KG1 (cell line): ENCODE measurements at places on chromosomes 1 and 21.
A peak's percentile ranks its signal among the peaks of the same experiment; 100 is the strongest.

DNA sequence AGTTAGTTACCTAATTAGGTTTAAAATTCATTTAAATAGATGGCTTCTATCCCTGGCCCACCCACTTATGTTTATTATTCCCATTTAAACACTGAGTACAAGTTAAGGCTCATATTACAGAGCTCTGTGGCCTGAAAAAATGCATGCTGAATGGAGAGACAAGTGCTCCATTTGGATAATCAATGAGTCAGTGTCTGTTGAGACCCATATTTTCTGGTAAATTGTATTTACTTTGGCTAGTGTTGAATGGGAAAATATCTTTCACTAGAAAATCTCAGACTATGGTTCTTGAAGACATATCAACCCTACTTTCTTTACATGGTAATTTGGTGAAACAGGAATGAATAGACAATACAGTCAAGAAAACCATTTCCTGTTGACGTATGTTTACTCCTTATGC, 356.0 kb downstream of the S1PR1 start:
- DNase-seq = no peak

DNA sequence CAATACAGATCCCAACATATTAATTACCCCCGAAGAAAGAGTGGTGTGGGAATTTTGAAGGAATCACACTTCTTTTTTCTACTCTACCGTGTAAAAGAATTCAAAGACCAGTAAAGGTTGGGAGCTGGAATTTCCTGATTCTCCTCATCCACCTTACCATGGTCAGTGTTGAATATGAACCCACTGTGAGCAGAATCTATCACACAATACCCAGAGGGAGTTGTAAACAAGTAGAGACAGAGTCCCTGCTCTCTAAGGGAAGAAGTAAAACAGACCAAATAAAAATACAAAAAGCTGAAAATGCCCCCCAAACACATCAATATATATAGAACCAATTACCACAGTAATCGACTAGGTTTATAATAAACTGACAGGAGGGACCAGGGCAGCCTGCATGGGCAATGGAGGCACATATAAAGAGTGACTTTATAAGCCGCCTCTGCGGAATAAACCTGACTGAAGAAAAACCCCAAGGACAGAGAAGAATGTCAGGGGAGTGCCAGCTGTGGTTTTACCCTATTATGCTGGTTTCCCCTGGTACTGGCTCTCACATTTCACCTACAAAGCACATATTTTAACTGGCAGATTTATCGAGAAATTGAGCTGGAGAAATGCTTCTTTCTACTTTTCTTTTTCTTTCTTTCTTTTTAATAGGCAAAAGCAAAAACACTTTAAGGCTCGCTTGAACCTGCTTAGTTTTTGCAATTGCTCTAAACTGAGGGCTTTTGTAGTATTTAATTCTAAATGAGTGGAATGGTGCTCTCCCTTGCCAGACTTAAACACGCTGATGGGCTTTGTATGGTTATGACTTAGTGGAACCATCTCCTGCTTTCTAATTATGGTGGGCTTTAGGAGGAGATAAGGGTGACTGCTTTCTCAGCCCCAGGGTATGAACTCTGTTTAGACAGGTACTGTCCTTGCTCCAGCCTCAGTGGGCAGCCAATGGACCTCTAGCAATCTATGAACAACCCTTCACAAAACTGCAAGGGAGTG, 244.8 kb downstream of the ASTN1 start:
- DNase-seq = no peak

DNA sequence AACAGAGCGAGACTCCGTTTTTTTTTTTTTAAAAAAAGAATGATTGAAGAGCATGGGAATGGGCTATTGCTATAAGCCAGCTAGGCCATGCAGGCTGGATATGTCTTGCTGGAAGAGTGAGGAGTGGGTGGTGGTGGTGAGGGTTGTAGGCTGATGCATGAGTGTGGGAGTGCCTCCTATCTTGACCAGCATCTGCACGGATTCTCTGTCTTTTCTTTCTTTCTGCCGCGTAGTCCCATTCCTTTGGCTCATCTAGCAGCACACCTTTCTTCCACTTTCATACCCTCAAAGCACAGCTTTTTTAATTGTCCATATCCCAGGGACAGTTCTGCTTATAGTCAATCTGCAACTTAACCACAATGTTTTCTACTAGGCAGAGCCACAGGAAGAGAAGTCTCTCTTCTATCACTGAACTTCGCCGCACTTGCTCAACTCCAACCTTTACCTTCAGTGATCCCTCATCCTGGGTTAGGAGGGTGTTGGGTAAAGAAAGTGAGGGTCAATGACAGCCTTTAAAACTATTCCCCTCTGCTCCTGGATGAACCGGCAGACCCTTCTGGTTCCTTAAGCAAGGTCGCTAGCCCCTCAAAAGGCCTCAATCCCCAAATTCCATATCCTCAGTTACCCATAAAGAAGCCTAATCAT, 15.2 kb downstream of the ADCY10 start:
- no peak for DNase-seq

GRCh38 chr1:81577004-81577697, 223.6 kb upstream of the ADGRL2 start:
- DNase-seq = no peak

DNA sequence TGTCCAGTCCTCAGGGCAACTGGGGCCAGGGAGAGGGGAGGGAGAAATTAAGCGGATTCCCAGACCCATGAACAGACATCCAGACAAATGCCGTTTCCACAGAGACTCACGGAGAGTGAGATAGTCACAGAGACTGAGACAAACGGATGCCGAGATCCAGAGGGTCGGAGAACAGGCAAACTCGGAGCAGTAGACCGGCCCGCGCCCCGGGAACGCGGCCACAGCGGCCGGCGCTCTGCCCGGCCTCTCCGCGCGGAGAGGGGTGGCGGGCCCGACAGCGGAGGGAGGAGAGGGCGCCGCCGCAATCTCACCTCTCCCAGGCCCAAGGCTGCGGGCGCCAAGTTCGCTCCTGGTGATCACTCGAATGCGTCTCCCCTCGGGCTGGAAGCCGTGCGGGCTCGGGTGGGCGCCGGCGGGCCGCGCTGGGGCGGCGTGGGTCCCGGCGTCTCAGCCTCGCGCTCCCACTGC, 831 bp upstream of the FOXD2 start:
- DNase-seq = no peak

DNA sequence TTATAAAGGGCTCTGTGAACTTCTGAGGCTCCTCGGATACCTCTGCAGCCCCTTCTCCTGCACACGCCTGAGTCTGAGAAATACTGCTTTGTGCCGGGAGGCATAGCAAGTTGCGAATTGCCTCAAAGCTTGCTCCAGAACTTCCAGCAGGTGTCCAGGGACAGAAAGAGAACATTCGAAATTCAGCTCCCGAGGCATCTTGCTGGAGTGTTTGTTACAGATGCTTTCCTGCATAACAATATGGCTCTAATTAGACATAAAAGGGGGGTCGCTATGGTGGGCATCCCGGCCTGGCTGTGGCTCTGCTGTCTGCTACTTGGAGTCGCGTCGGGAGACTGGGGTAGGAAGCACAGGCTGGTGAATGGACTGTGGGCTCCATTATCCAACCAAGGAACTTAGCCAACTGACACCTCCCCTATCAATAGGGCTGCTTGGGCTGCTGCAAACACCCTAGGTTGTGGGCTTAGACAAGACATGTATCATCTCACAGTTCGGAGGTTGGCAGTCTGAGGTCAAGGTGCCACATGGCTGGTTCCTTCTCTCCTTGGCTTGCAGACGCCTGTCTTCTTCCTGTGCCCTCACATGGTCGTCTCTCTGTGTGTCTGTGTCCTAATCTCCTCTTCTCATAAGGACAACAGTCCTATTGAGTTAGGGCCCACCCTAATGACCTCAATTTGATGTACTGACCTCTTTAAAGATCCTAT, 607.0 kb downstream of the NPHP4 start:
- DNase-seq = no peak

DNA sequence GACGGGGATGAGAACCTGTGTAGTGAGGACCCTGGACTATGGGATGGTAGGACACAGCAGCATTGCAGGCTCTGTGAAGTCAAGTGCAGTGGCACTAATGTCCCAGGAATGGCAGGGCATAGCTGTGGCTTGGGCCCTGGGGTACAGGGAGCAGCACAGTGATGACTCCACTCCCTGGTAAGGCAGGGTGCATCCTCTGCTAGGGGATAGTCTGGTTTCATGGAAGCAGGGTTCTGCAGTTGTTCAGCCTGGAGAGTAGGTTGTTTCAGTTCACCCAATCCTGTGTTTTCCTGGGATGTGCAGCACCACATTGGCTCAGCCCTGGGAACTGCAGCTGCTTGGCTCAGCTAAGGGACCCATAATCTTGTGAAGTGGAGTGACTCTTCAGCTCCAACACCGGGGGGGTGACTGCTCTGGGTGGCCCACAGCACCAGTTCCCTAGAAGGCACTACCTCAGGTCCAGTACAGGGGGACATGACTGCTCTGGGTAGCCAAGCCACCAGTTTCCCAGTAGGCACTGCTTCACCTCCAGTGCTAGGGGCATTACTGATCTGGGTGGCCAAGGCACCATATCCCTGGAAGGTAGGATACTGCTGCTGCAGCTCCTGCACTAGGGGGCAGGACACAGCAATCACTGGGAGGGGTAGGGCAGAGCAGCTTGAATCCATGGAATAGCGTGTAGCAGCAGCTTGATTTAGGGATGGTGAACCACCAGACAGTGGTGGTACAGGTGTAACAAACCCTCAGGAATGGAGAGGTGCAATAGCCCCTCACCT, 15.3 kb upstream of the C1orf185 start:
- no peak for DNase-seq

DNA sequence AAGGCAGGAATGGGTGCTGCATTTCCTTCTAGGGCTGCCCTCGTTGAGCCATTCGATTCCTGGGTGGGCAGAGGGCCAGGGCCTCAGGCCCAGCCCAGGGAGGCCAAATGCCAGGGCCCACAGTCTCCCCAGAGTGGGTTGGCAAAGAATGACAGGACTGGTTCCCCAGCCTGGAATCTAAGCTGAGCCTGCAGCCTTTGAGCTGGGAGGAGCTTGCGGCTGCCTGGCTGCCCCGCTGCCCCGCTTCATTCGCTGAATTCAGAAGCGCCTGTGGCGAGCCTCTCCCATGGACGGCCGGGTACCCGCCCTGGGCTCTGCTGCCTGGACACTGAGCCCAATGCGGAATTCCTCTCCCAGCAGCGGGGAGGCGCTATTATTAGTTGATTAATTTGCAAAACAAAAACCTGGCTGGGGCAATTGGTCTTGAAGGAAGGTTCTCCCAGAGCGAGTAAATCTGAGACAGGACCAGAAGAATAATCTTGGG, 32.3 kb upstream of the TARDBP start:
- DNase-seq = no peak

DNA sequence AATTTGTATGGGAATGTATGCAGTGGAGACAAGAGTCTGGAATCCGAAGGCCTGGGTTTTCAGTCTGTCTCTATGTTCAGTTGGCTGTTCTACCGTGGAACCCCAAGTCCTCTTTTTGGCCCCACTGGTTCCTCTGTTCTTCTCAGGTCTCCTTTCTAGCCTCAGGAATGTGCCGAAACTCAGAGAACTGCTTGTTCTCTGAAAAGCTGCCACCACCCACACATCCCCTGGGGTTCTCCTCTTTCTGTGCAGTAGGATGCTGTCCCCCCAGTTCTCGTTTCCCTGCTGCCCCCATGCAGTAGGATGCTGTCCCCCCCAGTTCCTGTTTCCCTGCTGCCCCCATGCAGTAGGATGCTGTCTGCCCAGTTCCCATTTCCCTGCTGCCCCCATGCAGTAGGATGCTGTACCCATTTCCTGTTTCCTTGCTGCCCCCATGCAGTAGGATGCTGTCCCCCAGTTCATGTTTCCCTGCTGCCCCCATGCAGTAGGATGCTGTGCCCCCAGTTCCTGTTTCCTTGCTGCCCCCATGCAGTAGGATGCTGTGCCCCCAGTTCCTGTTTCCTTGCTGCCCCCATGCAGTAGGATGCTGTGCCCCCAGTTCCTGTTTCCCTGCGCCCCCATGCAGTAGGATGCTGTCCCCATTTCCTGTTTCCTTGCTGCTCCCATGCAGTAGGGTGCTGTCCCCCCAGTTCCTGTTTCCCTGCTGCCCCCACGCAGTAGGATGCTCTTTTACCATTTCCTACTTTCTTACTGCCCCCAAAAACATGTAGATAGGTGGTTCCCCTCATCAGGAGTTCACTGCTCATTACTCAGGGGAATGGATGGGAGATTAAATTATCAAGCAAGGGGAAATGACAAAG, 35.3 kb downstream of the OPTC start:
- DNase-seq = no peak

- no peak for DNase-seq
Measured at GRCh38 chr1:45059829-45060228, 47.8 kb downstream of the UROD start.

DNA sequence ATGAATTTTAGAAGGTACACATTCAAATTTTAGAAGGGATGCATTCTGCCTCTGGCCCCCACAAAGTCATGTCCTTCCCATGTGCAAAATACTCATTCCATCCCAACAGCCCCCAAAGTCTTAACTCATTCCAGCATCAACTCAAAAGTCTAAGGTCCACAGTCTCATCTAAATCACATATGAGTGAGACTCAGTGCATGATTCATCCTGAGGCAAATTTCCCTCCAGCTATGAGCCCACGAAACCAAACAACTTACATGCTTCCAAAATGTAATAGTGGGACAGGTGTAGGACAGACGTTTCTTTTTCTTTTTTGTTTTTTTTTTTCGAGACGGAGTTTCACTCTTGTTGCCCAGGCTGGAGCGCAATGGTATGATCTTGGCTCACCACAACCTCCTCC, 12.5 kb upstream of the WNT2B start:
- DNase-seq = no peak

- DNase-seq = no peak
Measured at GRCh38 chr21:35427320-35428000, 378.4 kb upstream of the RUNX1 start.

- DNase-seq = peak; percentile 31
Measured at GRCh38 chr1:205658943-205659581, 21.2 kb downstream of the SLC45A3 start.

DNA sequence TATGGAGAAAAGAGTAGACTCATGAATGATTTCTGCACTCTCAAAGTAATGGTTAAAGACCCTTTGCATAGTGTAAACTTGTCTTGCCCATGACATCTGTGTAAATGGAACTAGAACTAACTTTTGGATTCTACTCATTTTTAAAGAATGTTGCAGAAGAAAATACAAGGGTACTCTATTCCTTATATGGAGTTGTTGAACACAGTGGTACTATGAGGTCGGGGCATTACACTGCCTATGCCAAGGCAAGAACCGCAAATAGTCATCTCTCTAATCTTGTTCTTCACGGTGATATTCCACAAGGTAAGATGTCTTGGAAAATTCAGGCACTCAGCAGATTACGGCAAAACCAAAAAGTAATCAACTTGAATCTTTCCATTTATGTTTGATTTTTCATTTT, 19.8 kb downstream of the CCT8 start:
- no peak for DNase-seq
